ENCODE measurements at places on chromosomes 7 and 10. TPM values are rescaled to one million over a fixed set of nuclear protein-coding genes. Genes with fewer than 3 reads are reported as not detected.

SH2D4B gene
- total RNA-seq: 0.17 TPM

FKBP9 gene
- total RNA-seq: 0.35 TPM

CYP2W1 gene
- not detected for total RNA-seq

LOXL4 gene
- total RNA-seq: not detected

DPY19L1 gene
- total RNA-seq: 13.8 TPM

FAM25G gene
- total RNA-seq: not detected

LIPN gene
- not detected for total RNA-seq

EN2 gene
- total RNA-seq: not detected

INHBA gene
- total RNA-seq: 0.14 TPM

NODAL gene
- total RNA-seq: not detected

DRGX gene
- not detected for total RNA-seq

CNPY1 gene
- total RNA-seq: not detected

FOXI2 gene
- not detected for total RNA-seq

ITIH2 gene
- not detected for total RNA-seq

DNA sequence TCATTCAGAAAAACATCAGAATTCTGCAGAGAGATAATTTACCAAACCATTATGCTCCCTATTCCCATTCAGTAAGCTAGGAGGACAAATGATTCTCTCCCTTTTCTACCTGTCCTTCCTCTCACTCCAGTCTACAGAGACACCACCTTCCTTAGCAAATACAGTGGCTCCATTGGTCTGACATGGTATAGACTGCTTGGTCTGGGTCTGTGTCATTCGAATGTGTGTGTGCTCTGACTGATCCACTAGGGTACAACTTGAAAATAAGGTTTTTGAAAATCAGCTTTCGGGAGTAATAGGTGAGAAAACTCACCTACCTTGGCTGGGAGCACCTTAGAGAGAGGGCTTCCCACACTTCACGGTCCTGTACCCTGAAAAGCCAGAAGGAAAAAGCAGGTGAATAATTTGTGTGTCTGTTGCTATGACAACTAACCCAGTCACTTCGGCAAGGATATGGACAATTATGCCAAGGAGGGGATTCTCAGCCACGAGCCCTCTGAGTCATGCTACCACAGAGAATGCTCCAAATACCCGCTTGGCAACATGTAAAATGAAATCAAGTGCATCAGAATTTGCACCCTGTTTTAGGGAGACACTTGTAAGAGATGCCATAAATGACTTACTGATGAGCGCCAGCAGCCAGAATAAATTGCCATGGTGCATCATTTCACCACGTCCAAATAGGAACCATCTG lies 114.5 kb upstream of the PRKCQ start:
- DNase-seq: no peak
- H3K4me1 ChIP-seq: no peaks in the 10 kb centered on the region
- no peak overlapping the region for H3K4me3 ChIP-seq
- no peaks in the 10 kb centered on the region for H3K36me3 ChIP-seq
- no peak overlapping the region for H3K27ac ChIP-seq
- no peaks in the 10 kb centered on the region for H3K27me3 ChIP-seq

DNA sequence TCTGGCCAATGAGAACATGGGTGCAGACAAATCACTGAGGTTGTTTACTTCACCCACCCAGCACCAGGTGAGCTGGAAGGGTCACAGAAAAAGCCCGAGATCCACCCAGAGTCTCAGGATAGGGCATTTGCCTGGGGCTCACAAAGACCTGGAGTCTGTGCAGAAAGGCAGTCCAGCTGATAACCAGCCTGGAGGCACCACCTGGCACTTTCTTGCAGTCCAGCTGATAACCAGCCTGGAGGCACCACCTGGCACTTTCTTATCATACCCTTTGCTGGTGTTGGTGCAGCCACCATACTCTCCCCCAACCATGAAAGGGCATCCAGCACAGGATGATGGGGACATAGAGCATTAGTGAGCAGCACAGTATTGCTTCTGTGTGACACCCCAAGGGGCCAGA lies 104.1 kb downstream of the PPP1R3C start:
- H3K27ac ChIP-seq: no peak overlapping the region
- H3K27me3 ChIP-seq: no peaks in the 10 kb centered on the region
- DNase-seq: no peak
- no peak overlapping the region for H3K4me3 ChIP-seq
- H3K36me3 ChIP-seq: no peaks in the 10 kb centered on the region

GRCh38 chr7:2000746-2001321 lies 231.9 kb downstream of the MAD1L1 start:
- H3K4me1 ChIP-seq: no peaks in the 10 kb centered on the region
- no peaks in the 10 kb centered on the region for H3K27me3 ChIP-seq
- H3K4me3 ChIP-seq: no peak overlapping the region
- no peak for DNase-seq

GRCh38 chr7:6162650-6163366 lies 109.6 kb downstream of the CYTH3 start:
- no peaks in the 10 kb centered on the region for H3K27me3 ChIP-seq
- no peak for DNase-seq
- peaks cover 16% of the 10 kb centered on the region for H3K36me3 ChIP-seq
- H3K4me1 ChIP-seq: no peaks in the 10 kb centered on the region
- no peak overlapping the region for H3K4me3 ChIP-seq
- H3K27ac ChIP-seq: no peak overlapping the region

DNA sequence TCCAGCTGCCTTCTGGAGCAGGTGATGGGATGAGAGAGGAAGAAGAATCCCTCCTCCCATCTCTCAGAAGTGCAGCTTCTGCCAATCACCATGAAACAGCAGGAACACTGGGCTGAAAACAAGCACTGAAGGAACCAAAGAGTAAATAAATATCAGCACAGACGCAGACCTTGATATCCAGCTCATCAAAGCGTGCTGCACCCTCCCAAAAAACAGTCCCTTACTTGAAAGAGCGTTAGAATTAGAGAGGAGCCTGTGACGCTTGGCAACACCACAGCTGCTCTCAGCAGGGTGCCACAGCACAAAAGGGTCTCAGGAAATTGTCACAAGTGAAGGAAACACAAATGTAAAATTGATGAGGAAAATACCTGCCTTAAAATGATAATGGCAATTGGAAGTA lies 39.5 kb downstream of the KLF6 start:
- H3K27ac ChIP-seq: no peak overlapping the region
- H3K27me3 ChIP-seq: no peaks in the 10 kb centered on the region
- no peak overlapping the region for H3K4me3 ChIP-seq
- H3K36me3 ChIP-seq: no peaks in the 10 kb centered on the region
- peaks cover 9% of the 10 kb centered on the region for H3K4me1 ChIP-seq
- no peak for DNase-seq

- H3K4me1 ChIP-seq: no peaks in the 10 kb centered on the region
- H3K27ac ChIP-seq: no peak overlapping the region
- H3K27me3 ChIP-seq: no peaks in the 10 kb centered on the region
Observed at GRCh38 chr10:111830359-111830758, 353.2 kb downstream of the GPAM start.

DNA sequence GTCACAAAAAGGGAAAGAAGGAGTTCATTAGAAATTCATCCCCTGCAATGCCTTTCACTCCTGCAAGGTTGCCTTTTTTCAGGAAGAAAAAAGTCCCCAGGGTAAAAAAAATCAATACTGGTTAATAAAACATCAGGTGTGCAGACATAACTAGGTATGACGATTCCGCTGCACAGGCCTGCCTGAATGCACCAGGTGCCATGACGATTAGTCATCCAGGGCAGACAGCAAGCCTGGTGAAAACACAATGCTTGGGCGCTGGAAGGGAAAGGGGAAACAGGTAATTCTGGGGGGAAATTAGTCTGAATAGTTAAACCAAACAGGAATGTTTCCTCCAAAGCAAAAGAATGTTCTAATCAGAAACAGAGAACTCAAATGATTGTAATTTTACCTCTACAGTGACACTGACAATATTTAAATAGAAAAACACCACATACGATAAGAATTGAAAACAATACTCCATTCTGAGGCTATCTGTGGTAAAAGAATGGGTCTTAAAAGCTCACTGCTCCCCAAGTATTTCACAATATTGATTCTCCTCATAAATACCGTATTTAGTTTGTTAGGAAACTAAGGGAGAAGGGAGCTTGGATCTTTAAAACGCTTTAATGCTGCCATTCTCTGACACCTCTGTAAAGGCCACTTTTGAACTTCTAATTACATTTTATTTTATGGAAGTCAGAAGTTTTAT lies 45.2 kb downstream of the VPS41 start:
- no peaks in the 10 kb centered on the region for H3K4me1 ChIP-seq
- H3K4me3 ChIP-seq: no peak overlapping the region
- no peak overlapping the region for H3K27ac ChIP-seq
- no peaks in the 10 kb centered on the region for H3K27me3 ChIP-seq
- DNase-seq: no peak

DNA sequence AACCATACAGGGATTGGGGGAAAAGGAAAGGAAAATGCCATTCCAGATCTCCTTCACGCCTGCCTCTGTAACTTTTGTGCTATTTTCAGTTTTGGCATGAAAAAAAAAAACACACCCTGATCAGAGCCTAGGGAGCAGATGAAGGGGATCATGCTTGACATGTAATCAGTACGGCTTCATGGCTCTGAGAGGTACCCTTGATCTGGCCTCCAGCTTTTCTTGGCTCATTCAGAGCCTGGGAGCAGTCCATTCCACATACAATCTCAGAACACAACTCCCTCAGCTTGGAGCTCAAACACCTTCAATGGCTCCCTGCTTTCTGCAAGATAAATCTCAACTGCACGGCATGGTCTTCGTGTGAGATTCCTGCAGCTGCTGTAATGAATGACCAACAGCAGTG lies 422.8 kb upstream of the ZMIZ1 start:
- DNase-seq: no peak
- H3K27me3 ChIP-seq: no peaks in the 10 kb centered on the region
- H3K36me3 ChIP-seq: no peaks in the 10 kb centered on the region
- no peak overlapping the region for H3K4me3 ChIP-seq
- no peaks in the 10 kb centered on the region for H3K4me1 ChIP-seq

- H3K27ac ChIP-seq: no peak overlapping the region
- no peaks in the 10 kb centered on the region for H3K27me3 ChIP-seq
- DNase-seq: no peak
- H3K4me3 ChIP-seq: no peak overlapping the region
- H3K4me1 ChIP-seq: no peaks in the 10 kb centered on the region
Observed at GRCh38 chr10:78629773-78630172, 439.0 kb upstream of the ZMIZ1 start.

DNA sequence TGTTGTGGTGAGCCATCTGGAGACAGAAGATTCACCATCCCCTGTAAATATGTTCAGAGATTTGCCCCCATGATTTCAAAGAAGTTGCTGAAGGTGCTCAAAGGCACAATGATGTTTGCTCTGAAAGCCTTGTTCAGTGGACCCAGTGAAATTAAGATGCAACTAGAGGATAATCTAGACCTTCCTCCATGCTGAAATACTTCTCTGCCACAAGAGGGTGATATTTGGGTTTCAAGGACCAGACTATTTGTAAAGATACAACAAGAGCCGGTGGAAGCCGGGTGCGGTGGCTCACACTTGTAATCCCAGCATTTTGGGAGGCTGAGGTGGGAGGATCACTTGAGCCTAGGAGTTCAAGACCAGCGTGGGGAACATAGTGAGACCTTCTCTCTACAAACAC lies 13.5 kb upstream of the MSRB2 start:
- H3K36me3 ChIP-seq: no peaks in the 10 kb centered on the region
- no peak overlapping the region for H3K27ac ChIP-seq
- no peak for DNase-seq
- H3K27me3 ChIP-seq: no peaks in the 10 kb centered on the region

- H3K27ac ChIP-seq: no peak overlapping the region
- no peaks in the 10 kb centered on the region for H3K36me3 ChIP-seq
Observed at GRCh38 chr7:26055241-26055640, 96.8 kb upstream of the NFE2L3 start.

GRCh38 chr10:93746844-93747284 lies 10.9 kb upstream of the LGI1 start:
- no peaks in the 10 kb centered on the region for H3K27me3 ChIP-seq
- no peak overlapping the region for H3K4me3 ChIP-seq
- H3K27ac ChIP-seq: no peak overlapping the region
- no peaks in the 10 kb centered on the region for H3K36me3 ChIP-seq
- DNase-seq: no peak
- H3K4me1 ChIP-seq: peaks cover 3% of the 10 kb centered on the region

- DNase-seq: no peak
- peaks cover 3% of the 10 kb centered on the region for H3K4me1 ChIP-seq
- H3K36me3 ChIP-seq: no peaks in the 10 kb centered on the region
- no peaks in the 10 kb centered on the region for H3K27me3 ChIP-seq
Observed at GRCh38 chr7:100598425-100598824, 3.7 kb upstream of the PCOLCE start.

DNA sequence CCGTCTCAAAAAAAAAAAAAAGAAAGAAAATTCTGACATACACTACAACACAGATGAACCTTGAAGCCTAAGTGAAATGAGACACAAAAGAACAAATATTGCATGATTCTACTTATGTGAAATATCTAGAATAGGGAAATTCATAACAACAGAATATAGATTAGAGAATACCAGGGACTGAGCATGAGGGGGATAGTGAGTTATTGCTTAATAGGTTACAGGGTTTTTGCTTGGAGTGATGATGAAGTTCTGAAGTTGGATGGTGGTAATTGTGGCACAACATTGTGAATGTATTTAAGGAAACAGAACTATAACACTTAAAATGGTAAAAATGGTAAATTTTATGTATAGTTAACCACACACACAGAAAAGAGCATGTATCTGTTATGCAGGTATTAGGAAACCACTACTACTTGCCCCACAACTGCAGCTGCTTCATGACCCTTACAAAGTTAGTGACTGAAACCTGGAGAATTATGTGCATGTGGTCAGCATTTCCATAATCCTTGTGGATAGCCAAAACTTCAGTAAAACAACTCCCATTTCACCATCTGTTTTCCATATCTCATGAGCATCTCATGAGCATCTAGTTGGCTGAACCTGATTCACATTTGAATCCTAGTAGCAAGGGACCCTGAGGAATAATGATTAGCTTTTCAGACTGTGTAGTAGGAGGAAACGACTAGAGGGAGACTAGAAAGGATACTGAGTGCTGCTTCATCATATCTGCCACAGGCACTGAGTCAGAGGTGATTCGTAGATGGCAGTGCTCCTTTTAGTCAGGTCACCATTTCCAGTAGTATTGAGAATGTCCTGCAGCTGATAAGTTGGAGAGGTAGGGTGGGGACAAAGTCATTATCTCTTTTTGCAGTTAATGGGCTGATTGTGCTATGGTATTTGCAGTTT lies 26.3 kb downstream of the SAMD8 start:
- DNase-seq: no peak
- H3K27me3 ChIP-seq: no peaks in the 10 kb centered on the region
- no peak overlapping the region for H3K27ac ChIP-seq

Measured in CD4-positive, alpha-beta memory T cell (primary cell).